ENCODE measurements at places on chromosomes 5 and 9. TPM values are rescaled to one million over a fixed set of nuclear protein-coding genes. Genes with fewer than 3 reads are reported as not detected.

The PCDHA1 gene
- total RNA-seq, result not detected

The PCDHB7 gene
- total RNA-seq, result 2.8 TPM

The ASS1 gene
- 96.0 TPM for total RNA-seq

The ZER1 gene
- 32.0 TPM for total RNA-seq

The ZNF883 gene
- total RNA-seq, result 0.78 TPM

The KIAA0825 gene
- 4.4 TPM for total RNA-seq

The TRPM6 gene
- 1.2 TPM for total RNA-seq

The ANKRD34B gene
- 0.35 TPM for total RNA-seq

The DIPK1B gene
- total RNA-seq, result 17.7 TPM

The ADAMTS12 gene
- total RNA-seq, result 11.2 TPM

The DEPDC1B gene
- 0.20 TPM for total RNA-seq

The CTXN3 gene
- not detected for total RNA-seq

The PDE8B gene
- 4.9 TPM for total RNA-seq

The DMRT3 gene
- not detected for total RNA-seq

The CLPTM1L gene
- 153 TPM for total RNA-seq

The SLC6A7 gene
- total RNA-seq, result not detected

The FABP6 gene
- total RNA-seq, result not detected

The SEC24A gene
- 21.7 TPM for total RNA-seq

The IL31RA gene
- total RNA-seq, result 0.14 TPM

The PTGES2 gene
- 35.1 TPM for total RNA-seq

The MED27 gene
- 14.2 TPM for total RNA-seq

The DDX4 gene
- total RNA-seq, result not detected

The SMIM15 gene
- total RNA-seq, result 48.9 TPM

The MEIKIN gene
- not detected for total RNA-seq

The UBE2QL1 gene
- not detected for total RNA-seq

The OBP2B gene
- not detected for total RNA-seq

The IL5 gene
- total RNA-seq, result not detected

The NOXA1 gene
- 6.5 TPM for total RNA-seq

The GPR151 gene
- total RNA-seq, result not detected

The ROR2 gene
- total RNA-seq, result 5.5 TPM

The IRGM gene
- total RNA-seq, result not detected
